Fibroblast of skin of left biceps (primary cell): ENCODE measurements at places on chromosomes 11 and 22.

DNA sequence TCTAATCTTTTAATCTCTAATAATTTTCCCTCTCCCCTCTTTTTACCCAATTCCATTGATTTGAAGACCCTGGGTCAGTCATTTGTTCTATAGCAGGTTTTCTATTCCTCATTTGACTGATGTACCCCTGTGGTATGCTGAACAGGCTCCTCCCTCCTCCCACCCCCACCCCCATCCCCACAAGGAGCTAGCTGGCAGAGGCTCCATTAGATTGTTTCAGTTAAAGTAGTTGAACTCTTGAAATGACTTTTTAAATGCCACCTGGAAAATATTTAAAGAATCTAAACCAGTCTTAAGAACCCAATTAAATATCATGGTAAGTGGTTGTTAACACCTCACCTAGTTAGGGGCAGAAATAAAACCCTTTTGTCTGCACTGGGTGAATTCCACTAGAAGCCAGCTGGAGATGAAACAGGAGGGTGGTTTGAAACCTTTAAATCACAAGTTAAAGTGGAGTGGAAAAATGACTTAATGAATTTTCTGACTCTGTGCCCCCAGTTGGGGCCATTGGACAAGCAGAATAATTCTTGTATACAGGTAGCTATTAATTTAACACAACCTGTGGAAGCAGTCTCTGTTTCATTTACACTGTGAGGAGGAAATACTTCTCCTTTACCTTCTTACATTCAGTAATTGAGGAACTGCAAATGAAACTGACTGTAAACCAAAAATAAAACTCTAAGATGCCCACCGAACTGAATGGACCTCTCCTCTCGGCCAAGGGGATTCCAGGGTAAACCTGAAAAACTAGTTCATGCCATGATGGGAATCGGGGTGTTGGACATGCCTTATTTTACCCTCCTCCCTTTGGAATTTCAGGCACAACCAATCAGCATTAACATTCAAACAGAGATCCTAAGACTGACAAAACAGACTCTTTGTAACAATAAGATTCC lies 30.7 kb downstream of the PRR5L start:
- no peak for DNase-seq

DNA sequence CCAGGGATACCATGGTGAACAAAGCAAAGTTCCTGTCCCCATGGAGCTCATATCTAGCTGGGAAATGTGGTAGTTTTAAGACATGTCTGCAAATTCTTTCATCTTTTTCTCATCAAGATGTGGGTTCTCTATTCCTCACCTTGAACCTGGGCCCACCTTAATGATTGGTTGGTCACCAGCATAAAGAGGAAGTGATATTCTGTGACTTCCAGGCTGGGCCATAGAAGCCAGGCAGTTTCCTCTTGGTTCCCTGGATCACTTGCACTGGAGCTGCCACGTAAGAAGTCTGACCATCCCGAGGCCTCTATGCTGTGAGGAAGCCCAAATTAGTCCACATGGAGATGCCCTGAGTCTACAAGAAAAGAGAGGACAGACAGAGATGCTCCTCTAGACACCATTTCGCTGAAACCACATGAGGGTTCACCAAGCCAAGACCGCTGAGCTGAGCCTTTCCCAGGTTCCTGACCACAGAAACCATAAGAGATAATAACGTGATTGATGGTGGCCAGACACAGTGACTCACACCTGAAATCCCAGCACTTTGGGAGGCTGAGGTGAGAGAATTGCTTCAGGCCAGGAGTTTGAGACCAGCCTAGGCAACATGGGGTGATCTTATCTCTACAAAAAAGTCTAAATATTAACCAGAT lies 119.5 kb upstream of the ISX start:
- DNase-seq = no peak

GRCh38 chr11:33997584-33998251 lies 53.8 kb upstream of the CAPRIN1 start:
- DNase-seq = no peak

DNA sequence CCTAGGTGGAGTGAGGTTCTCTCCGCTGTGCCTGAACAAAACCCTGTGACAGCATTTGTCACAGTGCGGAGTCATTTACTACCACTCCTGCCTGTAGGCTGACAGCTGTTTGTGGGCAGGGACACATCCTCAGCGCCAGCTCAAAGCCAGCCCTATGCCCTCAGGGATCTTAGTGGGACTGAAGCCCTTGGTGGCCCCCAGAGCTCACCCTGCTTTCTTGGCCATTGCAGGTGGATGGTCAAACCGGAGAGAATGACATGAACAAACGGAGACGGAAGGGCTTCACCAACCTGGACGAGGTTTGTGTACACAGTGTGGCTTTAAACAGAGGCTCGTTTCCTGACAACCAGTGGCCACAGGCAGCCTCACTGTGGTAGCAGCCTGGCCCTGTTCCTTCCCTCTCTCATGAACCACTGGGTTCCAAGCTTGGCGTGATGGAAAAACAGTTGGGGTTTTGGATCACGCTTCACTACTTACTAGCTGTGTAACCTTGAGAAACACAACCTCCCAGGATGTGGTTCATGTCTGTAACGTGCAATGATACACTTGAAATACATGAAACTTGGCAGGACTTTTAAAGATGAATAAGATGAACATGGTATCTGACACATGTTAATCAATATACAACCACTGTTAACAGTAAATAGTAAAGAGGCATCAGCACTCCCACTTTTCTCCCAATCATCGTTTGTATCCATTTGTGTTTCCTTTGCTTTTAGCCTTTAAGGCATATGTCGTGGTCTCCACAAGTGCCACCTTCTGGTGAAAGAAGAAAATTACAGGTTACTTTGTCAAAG lies 125.8 kb downstream of the MICAL2 start:
- DNase-seq = peak; percentile 42

- no peak for DNase-seq
These were observed 189.6 kb upstream of the CCDC90B start for GRCh38 chr11:83475760-83476159.

GRCh38 chr22:46104881-46105493 lies 45.3 kb upstream of the PPARA start:
- no peak for DNase-seq

DNA sequence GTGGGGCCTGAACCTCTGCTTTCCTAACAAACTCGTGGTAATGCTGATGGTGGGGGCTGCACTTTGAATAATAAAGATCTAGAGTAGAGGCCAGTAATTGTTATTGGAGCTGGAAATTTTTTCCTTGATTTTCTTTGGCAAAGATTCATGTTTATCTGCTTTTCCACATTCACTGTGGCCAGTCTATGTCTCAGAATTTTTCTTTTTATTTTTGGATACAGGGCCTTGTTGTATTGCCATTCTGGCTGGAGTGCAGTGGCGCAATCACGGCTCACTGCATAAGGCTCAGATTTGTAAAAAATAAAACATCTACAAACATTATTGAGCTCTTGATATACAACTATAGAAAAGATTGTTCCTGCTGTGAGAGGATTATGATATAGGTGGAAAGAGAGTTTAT lies 1.6 kb downstream of the TMEM135 start:
- no peak for DNase-seq

DNA sequence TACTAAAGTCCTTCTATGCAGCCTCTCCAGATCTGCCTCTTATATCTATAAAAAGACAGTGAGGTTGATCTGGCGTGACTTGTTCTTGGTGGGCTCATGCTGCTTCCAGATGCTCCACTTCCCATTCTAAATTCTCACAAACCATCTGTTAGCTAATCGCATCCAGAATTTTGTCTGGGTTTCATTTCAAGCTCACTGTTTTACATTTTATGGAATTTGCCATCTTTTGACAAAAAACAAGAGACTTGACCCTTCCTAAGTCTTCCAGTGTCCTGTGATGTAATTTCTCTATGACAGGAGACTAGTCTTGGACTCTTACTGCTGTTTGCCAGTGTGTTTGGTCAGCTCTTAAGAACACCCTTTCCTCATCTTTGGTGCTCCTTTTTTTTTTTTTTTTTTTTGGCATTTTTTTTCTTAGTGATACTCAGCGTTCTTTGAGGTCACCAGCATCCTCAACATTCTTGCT lies 23.0 kb downstream of the CRKL start:
- peak; percentile 43 for DNase-seq

GRCh38 chr11:61922539-61922938 lies 5.2 kb upstream of the RAB3IL1 start:
- DNase-seq = peak; percentile 77

GRCh38 chr11:217704-218103 lies 10.2 kb downstream of the RIC8A start:
- no peak for DNase-seq

- no peak for DNase-seq
These were observed 35.6 kb downstream of the MPPED1 start for GRCh38 chr22:43447380-43447779.

GRCh38 chr11:115527534-115528125 lies 23.4 kb upstream of the CADM1 start:
- no peak for DNase-seq
